ENCODE measurements at places on chromosomes 1 and 21.

- no peak for DNase-seq
Measured at GRCh38 chr1:17213148-17213781, 8.3 kb downstream of the PADI1 start.

- no peak for DNase-seq
Measured at GRCh38 chr1:17511188-17511587, 28.3 kb upstream of the ARHGEF10L start.

DNA sequence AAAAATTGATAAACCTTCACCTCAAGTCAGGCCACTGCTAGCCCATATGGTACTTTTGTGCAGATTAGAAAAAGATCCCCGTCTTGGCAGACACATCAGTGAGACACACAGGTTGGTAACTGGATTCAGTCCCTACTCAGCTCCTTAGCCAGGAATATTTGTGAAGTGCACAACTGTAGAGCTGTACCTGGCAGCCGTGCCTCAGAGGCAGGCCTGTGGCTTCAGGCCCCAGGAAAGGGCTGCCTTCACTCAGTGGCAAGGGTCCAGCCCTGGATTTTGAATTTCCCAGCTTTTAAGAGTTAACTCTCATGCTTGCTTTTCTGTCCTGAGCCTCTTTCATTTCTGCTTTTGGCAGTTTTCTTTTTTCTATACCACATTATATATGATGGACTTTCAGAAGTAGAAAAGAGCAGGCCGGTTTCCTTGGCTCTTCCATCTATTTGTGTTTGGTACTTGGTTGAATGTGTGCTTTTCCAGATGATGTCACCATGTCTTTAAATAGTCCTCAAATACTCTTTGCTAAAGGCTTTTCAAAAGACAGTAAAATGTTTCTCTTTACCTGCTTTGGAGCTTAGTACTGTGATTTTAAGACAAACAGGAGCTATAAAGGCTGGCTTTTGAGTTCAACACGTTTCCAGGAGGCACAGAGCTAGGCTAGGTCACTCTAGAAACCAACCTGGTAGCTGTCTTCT lies 186.6 kb downstream of the AK5 start:
- no peak for DNase-seq

DNA sequence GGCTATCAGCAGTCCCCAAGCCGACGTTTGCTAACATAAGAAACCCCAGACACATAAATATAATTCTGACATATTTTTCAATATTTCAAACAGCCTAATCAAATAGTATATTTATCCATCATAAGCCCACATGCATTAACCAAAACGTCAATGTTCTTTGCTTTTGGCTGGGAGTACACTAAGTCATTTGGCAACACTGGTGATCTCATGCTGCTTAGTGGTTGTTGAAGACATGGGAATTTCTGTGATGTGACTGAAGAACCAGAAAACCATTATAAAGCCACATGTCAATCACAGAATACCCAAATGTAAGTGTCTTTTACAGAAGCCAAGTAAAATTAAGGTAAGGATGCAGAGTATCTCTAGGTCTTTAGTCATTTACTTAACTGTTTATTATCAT lies 57.6 kb downstream of the PLPPR5 start:
- DNase-seq: no peak
